ENCODE measurements at places on chromosomes 12 and 14.
A peak's percentile ranks its signal among the peaks of the same experiment; 100 is the strongest.

- no peak for DNase-seq
Observed at GRCh38 chr14:59020382-59020781, 168.1 kb upstream of the DAAM1 start.

- no peak for DNase-seq
Observed at GRCh38 chr14:85702997-85703396, 173.1 kb downstream of the FLRT2 start.

DNA sequence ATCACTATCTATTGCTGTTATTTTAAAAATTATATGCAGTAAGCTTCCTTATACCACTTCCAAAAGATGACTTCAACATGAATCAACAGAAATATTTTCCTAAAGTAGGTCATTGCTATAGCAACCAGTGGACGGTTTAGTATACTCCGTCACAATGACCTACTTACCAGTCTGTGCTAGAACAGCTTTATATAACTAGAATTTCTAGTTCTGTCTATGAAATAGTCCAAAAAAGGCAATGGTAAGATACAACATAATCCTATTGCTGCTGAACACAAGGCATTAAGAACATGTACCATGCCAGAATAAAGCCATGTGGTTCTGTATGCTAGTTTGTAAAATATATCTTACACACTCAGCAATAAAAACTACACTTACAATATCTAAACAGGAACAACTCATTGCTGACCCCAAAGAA is 40.7 kb upstream of the MTERF2 start:
- peak; percentile 93 for DNase-seq

- no peak for DNase-seq
Observed at GRCh38 chr12:52125476-52125900, 46.0 kb downstream of the SMIM41 start.

DNA sequence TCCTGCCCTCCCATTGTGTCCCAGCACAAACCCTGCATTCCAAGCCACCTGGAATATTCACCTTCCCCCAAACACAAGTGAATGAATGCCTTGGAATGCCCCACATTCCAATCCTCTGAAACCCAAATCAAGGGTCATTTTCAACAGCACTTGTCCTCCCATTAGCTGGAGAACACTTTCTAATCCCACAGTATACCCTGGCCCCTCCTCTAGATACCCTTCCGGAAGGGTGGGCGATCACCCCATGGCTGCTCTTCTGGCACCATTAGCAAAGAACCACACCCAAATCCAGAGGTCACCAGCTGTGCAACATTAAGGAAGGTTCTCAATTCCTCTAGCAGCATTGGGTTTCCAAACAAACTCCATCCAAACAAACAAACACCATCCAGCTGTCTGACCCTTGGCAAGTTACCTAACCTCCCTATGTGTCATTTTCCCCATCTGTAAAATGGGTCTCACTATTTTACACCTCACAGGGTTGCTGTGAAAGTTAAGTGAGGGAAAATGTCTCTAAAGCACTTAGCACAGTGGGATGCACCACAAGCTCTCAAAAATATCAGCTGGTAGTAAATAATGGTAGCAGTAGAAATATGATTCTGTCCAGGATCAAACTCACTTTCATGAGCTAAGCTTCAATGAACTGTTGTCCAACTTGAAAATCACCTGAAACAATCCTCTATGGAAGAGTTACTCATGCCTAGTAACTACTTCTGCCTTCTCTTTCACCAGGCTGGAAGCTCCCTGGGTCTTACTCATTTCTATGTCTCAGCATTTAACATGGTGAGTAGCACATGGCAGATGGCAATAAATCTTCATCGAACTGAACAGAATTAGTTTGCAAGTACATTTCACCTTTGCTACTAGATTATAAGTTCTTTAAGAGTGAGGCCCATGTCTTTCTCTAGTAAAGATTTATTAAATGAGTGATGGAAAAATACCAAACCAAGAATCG is 5.3 kb downstream of the NUAK1 start:
- DNase-seq = no peak

DNA sequence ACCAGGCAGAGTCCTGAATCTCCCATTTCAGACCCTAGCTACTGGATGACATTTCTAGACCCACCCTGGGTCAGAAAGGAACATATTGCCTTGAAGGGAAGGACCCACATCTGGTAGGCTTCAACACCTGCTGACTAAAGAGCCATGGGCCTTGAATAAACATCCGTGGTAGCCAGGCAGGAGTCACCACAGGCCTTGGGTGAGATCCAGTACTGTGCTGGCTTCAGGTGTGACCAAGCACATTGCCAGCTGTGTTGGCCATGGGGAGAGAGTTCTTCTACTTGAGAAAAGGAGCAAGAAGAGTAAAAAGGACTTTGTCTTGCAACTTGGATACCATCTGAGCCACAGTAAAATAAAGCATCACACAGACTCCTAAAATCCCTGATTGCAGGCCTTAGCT is 332.6 kb downstream of the SLC16A7 start:
- no peak for DNase-seq

DNA sequence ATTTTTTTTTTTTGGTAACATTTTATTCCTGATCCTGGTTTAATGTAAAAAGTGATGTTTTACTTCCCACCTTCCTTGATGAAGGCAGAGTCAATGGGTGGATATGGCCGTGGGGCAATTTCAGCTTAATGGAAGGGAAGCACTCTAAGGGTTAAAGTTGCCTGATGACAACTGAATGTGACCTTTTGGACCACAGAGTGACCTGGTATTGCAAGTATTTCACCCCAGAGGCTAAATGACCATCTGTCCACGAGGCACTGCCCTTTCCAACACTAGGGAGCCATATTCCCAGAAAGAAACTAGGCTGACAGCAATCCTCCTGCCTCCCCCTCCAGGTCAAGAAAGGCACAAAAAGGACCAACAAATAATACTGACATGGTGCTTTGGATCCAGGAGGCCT is 4.8 kb downstream of the CCDC177 start:
- DNase-seq = no peak

GRCh38 chr14:95959317-95959716 is 79.8 kb upstream of the C14orf132 start:
- DNase-seq = no peak

GRCh38 chr12:91836264-91836663 is 309.4 kb downstream of the BTG1 start:
- DNase-seq = no peak

- no peak for DNase-seq
Observed at GRCh38 chr12:9449181-9449580, 158.5 kb downstream of the KLRB1 start.

DNA sequence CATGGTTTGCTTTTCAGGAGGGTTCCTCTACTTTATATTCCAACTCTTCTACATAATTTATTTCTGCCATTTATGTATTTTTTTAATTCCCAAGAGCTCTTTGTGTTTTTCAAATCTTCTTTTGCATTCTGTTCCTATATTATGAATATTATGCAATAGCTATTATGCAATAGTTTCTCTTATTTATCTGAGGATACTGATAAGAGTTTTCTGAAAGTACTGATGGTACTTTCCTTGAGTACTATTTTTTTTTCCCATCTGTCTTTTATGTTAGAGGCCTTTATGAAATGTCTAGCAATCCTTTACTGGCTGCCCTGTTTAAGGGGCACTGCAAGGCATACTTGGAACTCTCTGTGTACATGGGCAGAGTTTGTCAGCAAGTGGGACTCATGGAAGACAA is 93.4 kb downstream of the SLC41A2 start:
- DNase-seq = no peak

- no peak for DNase-seq
Observed at GRCh38 chr14:57785058-57785457, 80.8 kb downstream of the SLC35F4 start.

- DNase-seq = no peak
Observed at GRCh38 chr12:43066471-43066870, 476.9 kb upstream of the PRICKLE1 start.

DNA sequence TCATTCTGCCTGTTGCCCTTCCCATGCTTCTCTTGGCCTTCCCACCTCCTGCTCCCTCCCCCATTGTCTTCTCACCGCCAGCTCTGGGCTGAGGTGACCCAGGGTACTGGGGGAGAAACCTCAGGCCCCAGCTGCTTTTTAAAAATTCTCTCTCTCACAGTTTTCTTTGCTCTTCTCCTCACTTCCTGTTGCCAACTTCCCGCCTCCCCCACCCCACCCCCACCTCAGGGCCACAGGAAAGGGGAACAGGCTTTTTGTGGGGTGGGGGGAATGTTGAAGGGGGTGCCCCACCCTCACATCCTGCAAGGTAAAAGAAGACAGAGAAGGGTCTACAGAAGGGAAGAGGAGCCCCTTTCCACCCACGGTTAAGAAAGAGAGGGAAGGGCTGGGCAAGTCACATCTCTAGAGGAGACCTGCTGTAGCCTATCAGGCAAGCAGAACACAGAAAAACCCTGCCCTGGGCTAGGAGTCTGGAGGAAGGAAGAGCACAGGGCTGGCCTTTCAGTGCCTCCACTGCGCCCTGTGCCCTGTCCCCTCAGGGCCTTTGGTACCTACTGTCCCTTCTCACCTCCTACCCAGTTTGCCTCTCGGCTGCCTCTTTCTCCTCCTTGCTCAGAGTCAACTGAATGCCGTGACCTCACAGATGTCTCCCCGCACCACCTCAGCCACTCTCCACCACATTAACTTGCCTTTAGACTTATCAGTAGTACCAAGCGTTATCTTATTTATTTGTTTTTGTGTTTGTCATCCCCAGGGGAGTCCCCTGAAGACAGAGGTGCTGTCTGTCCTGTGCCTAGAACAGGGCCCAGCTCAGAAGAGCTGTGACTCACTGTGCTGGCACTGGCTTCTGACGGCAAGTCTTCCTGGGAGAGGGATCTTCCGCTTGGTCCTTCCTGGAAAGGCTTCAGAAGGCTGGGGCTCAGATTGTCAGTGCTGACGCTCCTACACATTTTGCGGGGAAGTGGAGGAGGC is 1.7 kb downstream of the ARHGAP9 start:
- no peak for DNase-seq

- DNase-seq = no peak
Observed at GRCh38 chr12:5305425-5305824, 126.5 kb upstream of the NTF3 start.
